ENCODE measurements at places on chromosomes 11 and 22.

DNA sequence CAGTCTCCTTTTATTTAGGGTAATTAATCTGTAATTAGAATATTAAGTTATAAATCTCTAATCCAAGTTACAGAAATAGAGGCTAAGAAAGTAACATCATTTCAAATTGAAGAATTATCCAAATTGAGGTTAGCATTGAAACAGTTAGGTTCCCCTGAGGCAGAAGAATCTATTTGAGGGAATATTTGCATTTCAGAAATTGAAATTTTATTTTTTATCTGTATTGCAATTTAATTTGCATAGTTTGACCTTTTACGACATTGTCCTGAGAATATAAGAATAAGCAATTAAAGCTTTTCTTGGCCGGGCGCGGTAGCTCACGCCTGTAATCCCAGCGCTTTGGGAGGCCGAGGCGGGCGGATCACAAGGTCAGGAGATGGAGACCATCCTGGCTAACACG lies 27.6 kb downstream of the DDIAS start:
- DNase-seq: no peak

- DNase-seq: no peak
These were observed 14.4 kb downstream of the C22orf42 start for GRCh38 chr22:32144496-32145274.

- DNase-seq: peak; percentile 72
These were observed 5.3 kb upstream of the JAML start for GRCh38 chr11:118230088-118230487.

- no peak for DNase-seq
These were observed at the start of gene CACNA1I for GRCh38 chr22:39570665-39571064. Gene CACNA1I, plus strand, starts transcription at chr22:39570753. Its CDS starts 0 bp downstream, at chr22:39570753.

GRCh38 chr22:32411402-32411801 lies 645 bp downstream of the RTCB start:
- peak; percentile 28 for DNase-seq
